ENCODE measurements at places on chromosomes 1 and 21. TPM values are rescaled to one million over a fixed set of nuclear protein-coding genes. Genes with fewer than 3 reads are reported as not detected.

- no peak for DNase-seq
Observed at GRCh38 chr1:23200883-23201282, 16.4 kb downstream of the HTR1D start.

DNA sequence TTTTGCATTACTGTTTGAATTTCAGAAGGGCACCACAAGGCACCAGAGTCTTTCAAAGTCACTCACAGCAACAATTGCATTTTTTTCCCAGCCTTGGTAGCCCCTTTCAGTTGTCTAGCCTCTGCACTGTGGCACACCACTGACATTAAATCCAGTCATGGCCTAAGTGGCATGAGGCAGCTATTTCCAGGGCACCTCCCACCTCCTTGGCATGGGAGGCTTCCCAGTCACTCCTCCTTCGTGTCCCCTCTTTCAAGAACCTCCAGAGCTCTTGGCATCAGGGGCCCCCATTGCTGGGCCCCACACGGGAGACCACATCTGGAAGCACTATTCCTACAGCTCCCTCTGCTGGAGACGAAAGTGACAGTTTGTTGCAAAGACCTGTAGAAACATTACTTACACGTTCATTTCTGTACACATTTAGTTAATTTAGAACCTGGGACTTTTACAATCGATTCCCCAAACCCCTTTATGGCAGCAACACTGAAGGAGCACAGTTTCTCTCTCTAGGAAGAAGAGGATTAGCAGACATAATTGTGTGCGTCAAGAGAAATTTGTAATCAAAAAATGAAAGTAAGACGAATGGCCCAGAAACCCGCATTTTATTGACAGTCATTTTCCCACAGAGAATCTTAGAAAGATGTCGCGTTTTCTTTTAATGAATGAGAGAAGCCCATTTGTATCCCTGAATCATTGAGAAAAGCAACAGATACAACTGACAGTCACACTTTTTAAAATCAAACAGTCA lies 5.7 kb upstream of the CHD5 start:
- DNase-seq, result no peak

DNA sequence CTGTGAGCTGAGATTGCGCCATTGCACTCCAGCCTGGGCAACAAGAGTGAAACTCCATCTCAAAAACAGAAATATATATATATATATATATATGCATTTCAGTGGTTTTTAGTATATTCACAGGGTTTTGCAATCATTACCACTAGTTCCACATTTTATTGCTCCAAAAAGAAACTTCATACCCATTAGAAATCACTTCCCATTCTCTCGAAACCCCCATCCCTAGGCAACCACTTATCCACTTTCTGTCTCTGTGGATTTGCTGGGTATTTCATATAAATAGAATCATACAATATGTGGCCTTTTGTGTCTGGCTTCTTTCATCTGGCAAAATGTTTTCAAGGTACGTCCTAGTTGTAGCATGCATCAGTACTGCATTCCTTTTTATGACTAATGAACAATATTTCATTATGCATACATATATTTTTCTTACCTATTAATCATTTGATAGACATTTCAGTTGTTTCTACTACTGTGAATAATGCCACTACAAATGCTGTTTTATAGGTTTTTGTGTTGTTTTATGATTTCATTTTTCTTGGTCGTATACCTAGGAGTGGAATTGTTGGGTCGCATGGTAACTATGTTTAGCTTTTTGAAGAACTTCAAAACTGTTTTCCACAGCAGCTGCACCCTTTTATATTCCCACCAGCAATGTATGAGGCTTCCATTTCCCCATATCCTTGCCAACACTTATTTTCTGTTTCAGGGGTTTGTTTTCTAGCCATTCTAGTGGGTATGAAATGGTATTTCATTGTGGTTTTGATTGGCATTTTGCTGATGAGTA lies 95.9 kb downstream of the PHTF1 start:
- DNase-seq, result no peak

DNA sequence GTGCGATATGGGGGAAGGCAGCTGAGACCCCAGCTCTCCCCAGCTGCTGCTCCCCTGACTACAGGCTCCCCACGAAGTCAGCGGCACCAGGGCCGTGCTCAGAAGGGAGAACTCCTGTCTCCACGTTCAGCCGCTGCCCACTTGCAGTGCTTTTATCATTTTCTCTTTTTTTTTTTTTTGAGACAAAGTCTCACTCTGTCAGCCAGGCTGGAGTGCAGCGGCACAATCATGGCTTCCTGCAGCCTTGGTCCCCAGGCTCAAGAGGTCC lies 933 bp upstream of the FTCD start:
- DNase-seq, result no peak

DNA sequence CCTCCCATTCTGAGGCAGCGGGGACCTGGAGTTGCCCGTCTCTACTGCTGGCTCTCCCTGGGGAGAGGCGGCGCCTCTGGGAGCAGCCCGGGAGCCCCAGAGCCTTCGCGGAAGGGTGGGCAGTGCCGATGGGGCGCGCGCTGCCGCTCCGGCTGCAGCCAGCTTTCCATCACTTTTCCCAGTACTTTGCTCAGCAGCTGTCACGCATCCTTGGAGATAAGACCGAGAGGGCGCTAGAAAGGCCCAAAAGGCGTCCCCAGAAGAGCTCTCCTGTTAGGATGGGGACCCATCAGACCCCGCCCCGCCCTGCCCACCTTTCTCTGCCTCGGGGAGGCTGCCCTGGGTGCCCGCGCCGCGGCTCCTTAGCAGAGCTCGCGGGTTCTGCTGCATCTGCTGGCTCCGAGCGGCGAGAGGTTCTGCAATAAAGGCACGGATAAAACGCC lies 534 bp downstream of the KCNH1 start:
- DNase-seq, result no peak

GRCh38 chr1:237074371-237075117 lies 32.6 kb downstream of the RYR2 start:
- no peak for DNase-seq

Gene UBXN10
- 1.6 TPM for total RNA-seq

Measured in skin of body (tissue), 3 donors.